ENCODE measurements at places on chromosomes 12 and 14.
A peak's percentile ranks its signal among the peaks of the same experiment; 100 is the strongest.

GRCh38 chr12:112409064-112409905, at the start of gene RPL6:
TSS of gene RPL6 (minus strand) at chr12:112409605. CDS start at chr12:112408656, 949 bp downstream.
- peak; percentile 93 for DNase-seq

DNA sequence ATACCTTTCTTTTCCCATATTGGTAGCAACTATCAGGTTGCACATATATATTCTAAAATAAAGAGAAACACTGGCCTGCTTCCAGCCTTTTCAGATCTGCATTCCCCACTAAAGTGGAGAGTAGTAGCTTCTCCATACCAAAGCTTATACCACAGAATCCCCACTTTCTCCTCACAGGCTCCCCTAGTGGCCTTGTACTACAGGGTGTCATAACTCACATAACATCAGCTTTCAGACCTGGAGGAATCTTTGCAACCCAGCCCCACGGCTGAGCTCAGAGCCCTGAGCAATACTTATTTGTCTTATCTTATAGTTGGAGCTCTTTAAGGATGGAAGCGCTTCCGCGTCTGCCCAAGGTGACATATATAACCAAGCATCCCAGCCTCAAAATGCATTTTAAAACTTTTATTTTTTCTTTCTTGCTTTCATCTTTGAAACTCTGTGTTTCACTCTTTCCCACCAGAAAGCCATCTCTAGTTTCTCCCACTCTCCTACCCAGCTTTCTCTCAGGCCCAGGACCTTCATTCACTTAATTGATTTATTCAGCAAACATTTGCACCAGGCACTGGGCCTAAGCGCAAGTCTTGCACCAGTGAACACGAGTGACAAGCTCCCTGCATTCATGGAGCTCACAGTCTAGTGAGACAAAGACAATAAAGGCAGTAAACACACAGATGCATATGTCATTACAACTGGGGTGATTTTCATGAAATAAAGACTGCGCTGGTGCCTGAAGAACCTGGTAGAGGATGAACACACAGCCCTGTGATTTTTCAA, 254.7 kb downstream of the IPO8 start:
- DNase-seq = no peak

DNA sequence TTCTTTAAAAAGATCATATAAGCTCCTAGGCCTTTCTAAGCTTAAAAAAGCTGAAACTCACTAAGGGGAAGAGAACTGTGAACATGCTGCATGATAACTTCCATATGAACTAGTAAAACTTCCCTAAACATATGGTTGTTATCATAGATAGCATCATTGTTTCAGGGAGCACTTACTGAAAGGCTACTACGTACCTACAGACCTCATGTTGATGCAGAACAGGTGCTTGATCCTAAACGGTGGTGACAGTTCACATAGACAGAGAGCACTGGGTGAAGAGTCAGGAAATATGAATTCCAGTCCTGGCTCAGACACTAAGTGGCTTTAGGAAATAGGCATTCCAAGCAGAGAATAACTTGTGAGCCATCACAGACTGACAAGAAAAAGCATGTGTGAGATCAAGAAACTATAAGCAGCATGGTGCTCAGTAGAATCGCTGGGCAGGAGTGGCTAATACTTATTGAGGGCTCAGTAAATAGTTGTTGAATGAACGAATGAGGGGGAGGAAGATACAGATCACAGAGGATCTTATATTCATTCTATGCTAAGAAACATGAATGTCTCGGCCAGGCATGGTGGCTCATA, 78.4 kb upstream of the NUDT4 start:
- DNase-seq = no peak

DNA sequence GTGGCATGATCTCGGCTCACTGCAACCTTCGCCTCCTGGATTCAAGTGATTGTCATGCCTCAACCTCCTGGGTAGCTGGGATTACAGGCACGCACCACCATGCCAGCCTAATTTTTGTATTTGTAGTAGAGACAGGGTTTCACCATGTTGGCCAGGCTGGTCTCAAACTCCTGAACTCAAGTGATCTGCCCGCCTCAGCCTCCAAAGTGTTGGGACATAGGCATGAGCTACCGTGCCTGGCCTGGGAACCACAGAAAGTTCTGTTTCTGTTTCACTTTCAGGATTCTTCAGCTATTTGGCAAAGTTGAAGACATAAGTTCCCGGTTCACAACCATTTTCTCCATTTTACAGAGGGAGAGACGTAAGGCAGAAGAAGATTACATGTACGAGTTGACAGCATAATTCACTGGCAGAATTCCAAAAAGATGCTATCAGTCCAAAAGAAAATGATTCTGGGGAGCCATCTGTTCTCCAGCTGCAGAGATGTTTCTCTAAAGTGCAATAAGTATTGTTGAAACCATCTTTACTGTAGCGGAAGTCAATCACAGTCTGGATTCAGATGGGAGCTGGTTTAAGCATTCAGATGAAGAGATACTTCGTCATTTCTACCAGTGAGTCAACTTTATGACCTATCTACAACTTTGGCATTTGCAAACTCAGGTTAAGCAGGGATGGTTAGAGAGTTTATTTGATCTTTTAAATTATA, 8.1 kb upstream of the RNF34 start:
- no peak for DNase-seq

DNA sequence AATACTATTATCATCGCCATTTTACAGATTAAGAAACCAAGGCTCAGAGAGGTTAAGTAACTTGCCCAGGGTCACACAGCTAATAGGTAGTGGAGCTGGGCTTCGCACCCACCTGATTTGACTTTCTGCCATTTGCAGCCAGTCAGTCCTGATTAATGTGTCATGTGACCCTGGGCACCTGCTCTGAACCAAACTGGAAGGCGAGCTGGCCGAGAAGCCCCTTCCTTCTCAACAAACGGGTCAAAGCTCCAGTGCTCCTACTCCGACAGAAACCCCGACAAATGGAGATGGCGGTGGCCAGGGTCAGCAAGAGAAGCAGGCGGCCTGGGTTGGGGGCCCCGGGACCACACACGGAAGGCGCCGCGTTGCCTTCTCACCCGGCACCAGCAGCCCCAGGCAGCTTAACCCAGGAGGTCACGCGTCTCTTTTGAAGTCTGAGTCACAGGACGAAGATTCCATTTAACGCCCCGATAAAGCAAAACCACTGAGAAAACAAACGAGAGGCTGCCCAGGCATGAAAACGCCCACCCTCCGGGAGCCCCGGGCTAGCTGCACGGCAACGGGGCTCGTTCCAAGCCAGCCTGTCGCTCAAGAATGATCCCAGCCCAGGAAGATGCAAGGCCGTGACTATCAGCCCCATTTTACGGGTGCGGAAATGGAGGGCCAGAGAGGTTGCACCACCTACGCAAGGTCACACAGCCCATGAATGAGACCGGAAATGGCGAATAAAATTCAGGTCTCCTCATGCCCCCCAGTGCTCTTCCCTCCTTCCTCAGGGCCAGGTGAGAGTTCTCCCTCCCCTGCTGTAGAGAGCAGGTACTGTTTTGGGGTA, 124.8 kb downstream of the SCARB1 start:
- no peak for DNase-seq

- DNase-seq = no peak
These were observed 9.5 kb downstream of the POMT2 start for GRCh38 chr14:77311217-77311616.

GRCh38 chr12:115926037-115926670, 351.3 kb downstream of the MED13L start:
- DNase-seq = no peak

DNA sequence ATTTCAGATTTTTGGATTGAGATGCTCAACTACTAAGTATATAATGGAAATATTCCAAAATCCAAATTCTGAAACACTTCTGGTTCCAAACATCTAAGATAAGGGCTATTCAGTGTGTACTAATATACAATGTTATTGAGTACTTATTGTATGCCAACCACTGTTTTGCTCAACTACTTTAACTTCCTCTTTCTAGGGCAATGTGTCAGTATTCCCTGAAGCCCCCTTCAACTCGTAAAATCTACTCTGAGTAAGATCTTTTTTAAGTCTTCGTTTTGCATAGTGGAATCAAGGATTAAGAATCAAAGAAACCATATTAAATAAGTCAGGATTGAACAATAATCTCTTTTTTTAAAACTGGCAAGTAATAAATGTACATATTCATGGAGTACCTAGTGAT, 45.5 kb downstream of the SPATA7 start:
- DNase-seq = no peak

GRCh38 chr14:61643555-61643954, 51.8 kb upstream of the HIF1A start:
- DNase-seq = no peak

- no peak for DNase-seq
These were observed 256.8 kb downstream of the PCNX1 start for GRCh38 chr14:71163842-71164629.

DNA sequence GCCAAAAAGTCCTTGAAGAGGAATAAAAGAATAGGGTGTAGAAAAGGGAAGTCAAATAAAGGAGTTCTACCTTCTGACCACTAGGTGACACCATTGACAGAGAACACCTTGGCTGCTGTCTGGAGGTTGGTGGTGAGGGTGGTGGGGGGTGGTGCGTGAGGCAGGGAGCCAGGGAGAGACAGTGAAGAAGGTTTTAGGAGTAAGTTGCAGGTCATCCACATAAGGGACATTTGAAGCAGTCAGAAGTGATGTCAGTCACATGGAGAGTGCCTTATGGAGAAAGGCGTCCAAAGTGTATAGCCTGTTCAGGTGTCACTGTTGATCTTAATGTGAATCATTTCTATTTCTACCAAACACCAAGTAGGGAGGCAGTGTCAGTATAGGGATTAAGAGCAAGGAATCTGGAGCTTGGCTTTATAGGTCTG, 279.3 kb upstream of the DDHD1 start:
- no peak for DNase-seq

- DNase-seq = no peak
These were observed 44.6 kb downstream of the ERO1A start for GRCh38 chr14:52650774-52651173.

DNA sequence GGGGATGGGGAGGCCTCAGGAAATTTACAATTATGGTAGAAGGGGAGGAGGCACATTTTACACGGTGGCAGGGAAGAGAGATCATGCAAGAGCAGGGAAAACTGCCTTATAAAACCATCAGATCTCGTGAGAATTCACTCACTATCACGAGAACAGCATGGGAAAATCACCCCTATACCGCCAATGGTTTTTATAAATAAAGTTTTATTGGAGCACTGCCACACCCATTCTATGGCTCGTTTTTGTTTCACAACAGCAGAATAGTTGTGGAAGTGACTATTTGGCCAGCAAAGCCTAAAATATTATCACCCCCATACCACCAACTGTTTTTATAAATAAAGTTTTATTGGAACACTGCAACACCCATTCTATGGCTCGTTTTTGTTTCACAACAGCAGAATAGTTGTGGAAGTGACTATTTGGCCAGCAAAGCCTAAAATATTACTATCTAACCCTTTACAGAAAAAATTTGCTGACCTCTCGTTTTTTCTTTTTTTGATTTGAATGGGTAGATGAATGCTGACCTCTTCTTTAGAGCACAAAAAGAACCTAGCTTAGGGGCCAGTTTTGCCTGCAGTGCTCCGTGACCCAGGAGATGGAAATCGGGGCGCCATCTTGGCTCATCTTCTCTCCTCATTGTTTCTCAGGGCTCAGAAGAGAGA, 77.3 kb upstream of the RIN3 start:
- no peak for DNase-seq
